ENCODE measurements at places on chromosomes 3 and 15.

DNA sequence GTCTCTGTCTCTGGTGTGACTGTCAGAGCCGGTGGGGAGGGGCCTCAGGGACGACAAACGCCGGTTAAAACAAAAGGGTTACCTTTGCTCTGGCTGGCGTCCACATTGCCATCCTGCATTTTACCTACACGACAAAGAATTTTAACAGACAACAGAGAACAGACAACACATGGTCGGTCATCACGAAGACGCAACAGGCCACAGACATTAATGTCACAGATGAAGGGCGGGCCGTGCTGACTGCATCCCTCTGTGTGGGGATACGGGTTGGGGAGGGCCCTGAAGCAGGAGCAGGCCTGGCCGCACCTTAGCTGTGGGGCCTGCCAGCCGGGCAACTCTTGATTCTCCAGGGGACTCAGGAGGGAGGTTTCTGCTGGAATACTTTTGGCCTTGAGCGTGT is 58.2 kb upstream of the SEC13 start:
- DNase-seq = no peak

DNA sequence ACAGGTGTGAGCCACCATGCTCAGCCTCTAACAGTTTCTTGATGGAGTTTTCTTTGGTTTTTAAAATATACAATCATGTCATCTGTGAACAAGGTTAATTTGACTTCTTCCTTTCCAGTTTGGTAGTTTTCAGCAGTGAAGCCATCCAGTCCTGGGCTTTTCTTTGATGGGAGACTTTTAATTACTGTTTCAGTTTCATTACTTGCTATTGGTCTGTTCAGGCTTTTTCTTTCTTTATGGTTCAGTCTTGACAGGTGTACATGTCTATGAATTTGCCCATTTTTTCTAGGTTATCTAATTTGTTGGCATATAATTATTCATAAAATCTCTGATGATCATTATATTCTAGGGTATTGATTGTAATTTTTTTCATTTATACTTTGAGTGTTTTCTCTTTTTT is 36.8 kb downstream of the PFN2 start:
- no peak for DNase-seq

DNA sequence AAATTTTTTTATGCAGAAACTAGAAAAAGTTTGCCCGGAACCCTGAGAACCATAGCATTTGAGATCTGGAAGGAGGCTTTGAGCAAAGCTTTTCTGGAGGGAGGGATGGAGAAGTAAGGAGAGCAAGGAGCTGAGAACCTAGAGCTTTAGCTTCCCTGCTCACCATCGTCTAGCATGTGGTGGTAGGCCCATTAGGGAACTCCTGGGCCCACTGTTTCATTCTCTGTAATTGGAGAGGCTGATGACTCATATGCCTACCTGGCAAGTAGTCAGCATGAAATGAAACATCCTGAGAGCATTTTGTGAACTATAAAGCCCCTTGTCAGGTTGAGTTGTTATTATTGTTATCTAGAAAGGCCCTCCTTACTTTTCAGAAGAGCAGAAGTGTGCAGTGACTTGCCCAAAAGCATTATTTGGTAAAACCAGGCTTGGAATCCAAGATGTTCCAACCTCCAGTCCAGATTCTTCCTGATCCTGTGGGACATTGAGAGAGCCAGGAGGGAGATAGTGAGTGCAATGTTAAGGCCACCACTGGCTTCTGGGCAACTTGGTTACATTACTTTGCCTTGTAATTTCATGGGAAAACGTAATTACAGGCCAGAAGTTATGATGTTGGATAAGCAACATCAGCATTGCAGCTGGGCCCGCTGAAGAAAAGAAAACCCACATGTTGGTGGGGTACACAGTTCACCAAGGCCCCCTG is 104.5 kb upstream of the BFSP2 start:
- no peak for DNase-seq

- no peak for DNase-seq
Observed at GRCh38 chr15:98422130-98422478, 226.2 kb upstream of the IGF1R start.

GRCh38 chr3:177994976-177995375 is 541.3 kb upstream of the KCNMB2 start:
- no peak for DNase-seq

DNA sequence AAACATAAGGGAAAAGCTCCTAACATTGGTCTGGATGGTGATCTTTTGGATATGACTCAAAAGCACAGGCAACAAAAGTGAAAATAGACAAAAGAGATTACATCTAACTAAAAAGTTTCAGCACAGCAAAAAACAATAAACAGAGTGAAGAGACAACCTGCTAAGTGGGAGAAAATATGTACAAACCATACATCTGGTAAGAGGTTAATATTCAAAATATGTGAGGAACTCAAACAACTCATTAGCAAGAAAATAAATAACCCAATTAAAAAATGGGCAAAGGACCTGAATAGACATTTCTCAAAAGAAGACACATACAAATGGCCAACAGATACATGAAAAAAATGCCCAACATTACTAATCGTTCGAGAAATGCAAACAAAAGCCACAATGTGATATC is 19.0 kb upstream of the NR1I2 start:
- no peak for DNase-seq

DNA sequence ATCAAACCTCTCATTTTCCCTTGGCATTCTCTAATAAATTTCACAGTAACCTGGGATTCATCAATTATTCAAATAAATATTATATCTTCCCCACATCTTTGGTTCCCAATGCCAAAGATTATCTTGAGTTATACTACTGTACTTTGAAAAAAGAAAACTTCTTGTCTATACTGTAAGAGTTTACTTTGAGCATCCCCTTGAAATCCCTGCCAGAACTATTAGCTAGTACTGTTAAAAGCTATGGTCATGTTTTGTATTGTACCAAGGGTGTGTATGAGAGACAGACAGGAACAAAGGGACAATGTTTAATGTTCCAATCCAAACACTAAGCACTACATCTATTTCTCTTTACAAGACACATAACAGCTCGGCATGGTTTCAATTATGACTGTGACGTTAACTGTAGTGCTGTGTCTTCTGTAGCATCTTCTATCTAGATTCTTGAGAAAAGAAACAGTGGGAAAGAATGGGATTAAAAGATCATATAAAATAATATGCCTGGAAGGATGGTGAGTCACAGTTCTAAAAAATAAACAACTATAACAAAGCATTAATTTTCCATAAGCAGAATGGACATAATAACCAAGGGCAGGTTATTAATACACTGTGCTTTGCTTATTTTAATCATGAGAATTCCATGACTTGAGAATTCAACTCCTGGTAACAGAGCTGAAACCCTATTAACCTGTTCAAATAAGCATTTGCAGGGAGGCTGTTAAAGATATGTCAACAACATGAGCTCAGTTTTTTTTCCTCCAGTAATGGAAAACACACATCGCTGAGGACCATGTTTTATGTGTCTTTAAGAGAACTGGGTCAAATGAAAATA is 71.1 kb downstream of the ALDH1A2 start:
- DNase-seq = no peak

- DNase-seq = no peak
Observed at GRCh38 chr3:38490281-38491030, 5.7 kb upstream of the EXOG start.

DNA sequence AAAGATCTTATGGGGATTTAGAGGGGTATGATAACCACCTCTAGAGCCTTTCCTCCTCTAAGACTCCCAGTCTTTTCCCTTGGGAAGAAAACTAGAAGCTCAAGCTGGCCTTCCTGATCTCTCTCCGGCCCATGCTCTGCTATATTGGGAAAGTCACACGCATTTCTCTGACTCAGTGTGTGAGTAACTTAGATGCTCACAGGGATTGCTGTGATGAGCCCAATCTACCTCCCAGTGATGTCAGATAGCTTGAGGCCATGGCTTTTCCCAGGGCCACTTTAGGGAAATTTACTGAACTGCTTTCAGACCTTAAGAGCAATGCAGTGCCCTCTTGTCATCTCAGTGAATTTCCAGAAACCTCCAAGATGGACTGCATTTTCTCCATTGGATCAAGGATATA is 8.6 kb upstream of the ST8SIA2 start:
- DNase-seq = no peak

DNA sequence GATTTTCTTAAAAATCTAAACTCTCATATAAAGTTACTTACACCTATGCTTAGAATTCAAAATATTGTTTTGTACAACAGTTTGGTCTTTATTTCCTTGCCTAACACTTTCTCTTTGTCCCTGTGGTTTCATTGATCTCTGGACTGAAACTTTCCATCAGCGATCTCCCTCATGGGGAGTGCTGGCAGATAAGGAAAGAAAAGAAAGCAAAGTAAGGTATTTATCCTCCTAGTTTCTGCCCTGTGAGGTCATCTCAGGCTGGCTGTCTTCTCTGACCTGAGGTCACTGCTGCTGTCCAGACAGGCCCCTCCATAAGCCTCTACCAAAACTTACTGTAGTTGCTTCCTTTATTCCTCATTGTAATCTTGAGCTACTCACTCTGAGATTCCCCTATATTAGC is 57.9 kb upstream of the EPHA6 start:
- DNase-seq = no peak

GRCh38 chr3:14687360-14687759 is 12.4 kb downstream of the C3orf20 start:
- DNase-seq = no peak

GRCh38 chr15:65404186-65404872 is 18.4 kb downstream of the IGDCC4 start:
- no peak for DNase-seq

DNA sequence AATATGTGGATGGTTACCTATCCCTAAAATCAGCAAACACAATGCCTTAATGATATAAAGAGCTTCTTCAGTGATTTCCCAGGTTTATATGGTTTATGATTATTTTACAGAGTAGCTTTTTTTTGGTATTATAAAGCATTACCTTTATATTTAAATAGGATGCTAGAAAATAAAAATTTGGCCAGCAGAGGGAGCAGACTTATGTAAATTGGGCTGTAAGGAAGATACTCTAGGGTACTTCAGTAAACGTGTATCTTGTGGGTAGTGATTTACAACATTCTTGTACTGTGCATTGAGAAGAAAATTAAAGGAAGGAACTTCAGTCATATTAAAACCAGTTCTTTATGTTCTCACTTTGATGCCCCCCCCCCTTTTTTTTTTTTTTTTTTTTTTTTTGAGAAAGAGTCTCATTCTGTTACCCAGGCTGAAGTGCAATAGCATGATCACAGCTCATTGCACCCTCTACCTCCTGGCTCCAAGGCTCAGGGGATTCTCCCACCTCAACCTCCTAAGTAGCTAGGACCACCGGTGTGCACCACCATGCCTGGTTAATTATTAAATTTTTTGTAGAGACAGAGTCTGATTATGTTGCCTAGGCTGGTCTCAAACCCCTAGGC is 167.9 kb downstream of the BBX start:
- no peak for DNase-seq
